ENCODE measurements at places on chromosomes 2 and 18. TPM values are rescaled to one million over a fixed set of nuclear protein-coding genes. Genes with fewer than 3 reads are reported as not detected.

Gene TTC31
- total RNA-seq = 12.1 TPM

Gene SPRED2
- 20.0 TPM for total RNA-seq

Gene ARID5A
- 14.1 TPM for total RNA-seq

Gene TLX2
- total RNA-seq = not detected

Gene ENOSF1
- total RNA-seq = 32.0 TPM

Gene ZNF385B
- total RNA-seq = not detected

Gene HDAC4
- total RNA-seq = 17.7 TPM

Gene FARSB
- total RNA-seq = 13.3 TPM

Gene OR6B2
- not detected for total RNA-seq

Gene DUSP11
- total RNA-seq = 20.3 TPM

Gene CNOT9
- 29.1 TPM for total RNA-seq

Gene GALNT13
- 0.20 TPM for total RNA-seq

Gene UGT1A10
- total RNA-seq = 0.10 TPM

Gene SMYD5
- total RNA-seq = 23.3 TPM

Gene TNFRSF11A
- total RNA-seq = 3.8 TPM

Gene PKDCC
- 86.0 TPM for total RNA-seq

Gene FAM98A
- total RNA-seq = 65.1 TPM

Gene UGT1A5
- not detected for total RNA-seq

Gene FBXO48
- total RNA-seq = 0.39 TPM

Gene ANO7
- 1.0 TPM for total RNA-seq

Gene PLEK
- 0.07 TPM for total RNA-seq

Gene CASP10
- total RNA-seq = 6.8 TPM
